ENCODE measurements at places on chromosomes 6 and 20.

DNA sequence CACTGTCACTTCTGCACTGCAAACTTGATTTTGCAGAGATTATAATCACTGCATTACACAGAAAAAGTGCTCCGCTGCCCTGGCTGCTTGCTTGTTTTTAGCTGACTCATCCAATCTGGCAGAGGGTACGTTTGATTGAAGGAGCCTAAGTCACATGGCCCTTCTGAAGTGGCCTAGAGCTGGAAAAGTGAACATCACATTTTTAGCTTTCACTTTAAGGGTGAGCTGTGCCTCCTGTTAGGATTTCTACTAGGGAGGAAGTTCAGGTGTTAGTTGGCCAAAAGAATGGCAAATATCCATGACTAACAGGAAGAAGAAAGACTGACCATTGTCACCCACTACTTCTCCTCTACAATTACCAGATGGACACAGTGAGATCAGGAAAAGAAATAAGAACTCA lies 889.1 kb upstream of the MAP3K7 start:
- DNase-seq, result no peak

DNA sequence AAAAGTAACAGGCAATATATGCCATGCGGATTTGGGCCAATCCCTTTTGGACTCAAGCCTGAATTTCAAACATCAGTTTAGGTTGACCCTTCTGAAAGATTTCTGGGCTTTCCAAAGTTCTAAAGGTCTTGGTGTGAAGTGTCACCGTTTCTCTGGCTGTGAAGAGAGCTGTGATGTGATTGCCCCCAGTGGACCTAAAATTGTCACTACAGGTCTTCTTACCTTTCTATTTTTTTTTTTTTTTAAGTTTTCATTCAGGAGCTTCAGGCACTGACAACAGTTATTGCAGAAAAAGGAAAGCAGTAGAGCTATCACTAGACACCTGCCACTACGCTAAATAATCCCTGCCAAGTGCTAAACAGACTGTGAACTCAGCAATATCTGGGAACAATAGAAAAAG lies 75.7 kb upstream of the OPRM1 start:
- DNase-seq, result no peak

- no peak for DNase-seq
These were observed 30.3 kb downstream of the RBM38 start for GRCh38 chr20:57421253-57422220.

- no peak for DNase-seq
These were observed 771.7 kb upstream of the ADGRB3 start for GRCh38 chr6:67863346-67863745.

GRCh38 chr6:95551678-95552324 lies 25.5 kb upstream of the MANEA start:
- DNase-seq, result no peak

GRCh38 chr20:58433029-58433647 lies 44.1 kb downstream of the VAPB start:
- no peak for DNase-seq
